ENCODE measurements at places on chromosomes 12 and 14. TPM values are rescaled to one million over a fixed set of nuclear protein-coding genes. Genes with fewer than 3 reads are reported as not detected.

FGF6 gene
- total RNA-seq = 0.73 TPM

CLEC6A gene
- not detected for total RNA-seq

AKAP6 gene
- total RNA-seq = 31.4 TPM

TMPO gene
- total RNA-seq = 16.5 TPM

RDH16 gene
- total RNA-seq = 0.62 TPM

KRT73 gene
- not detected for total RNA-seq

KRT1 gene
- total RNA-seq = not detected

TBX3 gene
- total RNA-seq = 10.7 TPM

LBHD2 gene
- not detected for total RNA-seq

ABCB9 gene
- 0.97 TPM for total RNA-seq

VASH1 gene
- total RNA-seq = 0.88 TPM

IFI27 gene
- 106 TPM for total RNA-seq

TPH2 gene
- not detected for total RNA-seq

PCK2 gene
- total RNA-seq = 9.8 TPM

METTL1 gene
- total RNA-seq = 15.5 TPM

FGD6 gene
- 2.9 TPM for total RNA-seq

NDUFB1 gene
- total RNA-seq = 1,081 TPM

GPR84 gene
- total RNA-seq = not detected

SALL2 gene
- 0.80 TPM for total RNA-seq

EPYC gene
- not detected for total RNA-seq

INSM2 gene
- total RNA-seq = not detected

NID2 gene
- 5.6 TPM for total RNA-seq

KCNH3 gene
- not detected for total RNA-seq

IRAK3 gene
- 7.8 TPM for total RNA-seq

FAIM2 gene
- 0.13 TPM for total RNA-seq

ANKS1B gene
- total RNA-seq = 5.5 TPM

IFI27L1 gene
- total RNA-seq = 10.3 TPM

TTC8 gene
- total RNA-seq = 1.6 TPM

RDH5 gene
- 6.4 TPM for total RNA-seq

C12orf60 gene
- total RNA-seq = 0.33 TPM

MYO1A gene
- 0.56 TPM for total RNA-seq

PTPN21 gene
- 6.7 TPM for total RNA-seq

OR4K14 gene
- total RNA-seq = not detected

CCDC196 gene
- total RNA-seq = not detected

ZC2HC1C gene
- total RNA-seq = 7.8 TPM

KLRC3 gene
- total RNA-seq = not detected

C12orf54 gene
- total RNA-seq = not detected

CCDC184 gene
- 1.2 TPM for total RNA-seq

ANKRD33 gene
- total RNA-seq = not detected

TAS2R46 gene
- not detected for total RNA-seq

CDKN3 gene
- 5.1 TPM for total RNA-seq

PPP1R1A gene
- 246 TPM for total RNA-seq

KRT72 gene
- total RNA-seq = not detected

NUAK1 gene
- 33.8 TPM for total RNA-seq

All from gastrocnemius medialis (tissue), 4 donors.